Activated T-cell treated with anti-CD3 and anti-CD28 coated beads for 1 hour (primary cell): ENCODE measurements at places on chromosomes 11 and 22.

GRCh38 chr22:30763815-30764673, 69.4 kb downstream of the OSBP2 start:
- peak; percentile 17 for DNase-seq

DNA sequence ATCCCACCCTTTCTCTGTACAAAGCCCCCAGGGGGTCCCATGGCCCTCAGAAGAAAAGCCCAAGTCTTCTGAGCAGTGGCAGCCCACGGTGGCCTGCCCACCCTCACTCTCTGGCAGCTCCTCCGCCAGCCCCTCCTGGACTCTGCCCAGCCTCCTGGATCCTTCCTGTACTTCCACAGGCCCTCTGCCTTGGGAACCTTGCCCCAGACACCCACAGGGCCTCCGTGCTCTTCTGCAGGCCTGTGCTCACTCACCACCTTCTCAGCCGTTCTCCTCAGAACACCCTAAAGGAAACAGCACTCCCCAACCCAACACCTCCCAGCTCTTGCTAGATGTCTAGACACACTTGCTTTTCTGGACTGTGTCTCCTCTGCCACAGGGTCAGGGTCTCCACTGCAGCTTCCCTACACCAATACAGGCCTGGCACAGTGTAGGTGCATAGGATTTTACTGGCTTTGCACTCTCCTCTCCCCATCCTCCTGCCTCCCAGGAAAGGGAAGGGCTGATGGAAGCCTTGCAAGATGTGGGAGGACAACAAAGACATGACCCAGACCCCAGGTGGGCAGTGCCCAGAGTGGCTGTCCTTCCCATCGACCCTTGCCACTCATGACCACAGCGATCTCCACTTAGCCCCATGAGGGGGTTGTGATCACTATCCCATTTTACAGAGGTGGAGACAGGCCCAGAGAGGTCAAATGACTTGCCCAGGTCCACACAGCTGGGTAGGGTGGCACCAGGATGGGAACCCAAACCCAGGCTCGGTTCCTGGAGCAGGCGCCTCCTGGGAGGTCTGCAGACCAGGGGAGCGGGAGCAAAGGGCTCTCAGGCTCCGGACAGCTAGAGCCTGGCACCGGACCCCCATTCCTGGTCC, 2.0 kb downstream of the SCARF2 start:
- no peak for DNase-seq

- DNase-seq, result no peak
Observed at GRCh38 chr11:117983163-117983475, 3.1 kb upstream of the IL10RA start.

- DNase-seq, result no peak
Observed at GRCh38 chr11:107908211-107908610, 20.0 kb upstream of the RAB39A start.

- no peak for DNase-seq
Observed at GRCh38 chr11:76745561-76746207, 37.5 kb upstream of the TSKU start.
